ENCODE measurements at places on chromosomes 1 and 21. TPM values are rescaled to one million over a fixed set of nuclear protein-coding genes. Genes with fewer than 3 reads are reported as not detected.

CLDN17 gene
- not detected for total RNA-seq

PRMT2 gene
- 64.5 TPM for total RNA-seq

DNA sequence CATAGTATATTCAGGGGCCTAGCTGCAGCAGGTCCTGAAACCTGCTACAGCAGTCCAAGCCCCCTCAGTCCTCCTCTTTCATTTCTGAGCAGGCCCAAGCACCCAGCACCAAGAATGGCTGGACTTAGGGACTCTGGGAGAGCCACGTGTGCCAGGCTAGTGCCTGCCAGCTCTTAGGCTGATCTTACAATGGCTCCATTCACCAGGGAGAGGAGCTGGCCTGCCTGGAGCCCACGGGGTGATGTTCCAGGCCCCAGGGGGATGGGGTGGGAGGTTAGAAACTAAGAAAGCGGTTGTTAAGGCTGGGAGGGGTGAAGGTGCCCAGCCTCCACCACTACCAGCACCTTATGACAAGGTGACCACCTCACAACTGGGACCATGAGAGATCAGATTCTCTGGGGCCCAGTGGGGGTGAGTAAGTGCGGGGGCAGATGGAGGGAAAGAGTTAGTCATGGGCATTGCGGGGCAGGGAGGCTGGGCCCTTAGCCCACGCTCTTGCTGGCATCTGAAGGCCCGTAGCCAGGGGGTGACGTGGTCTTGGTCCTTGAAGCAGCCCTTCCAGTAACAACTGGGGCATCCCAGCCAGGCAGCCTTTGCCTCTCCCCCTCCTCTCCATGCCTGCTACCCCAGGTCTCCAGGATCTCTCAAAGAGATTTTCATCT, 30.3 kb upstream of the CLIC4 start:
- H3K4me1 ChIP-seq: peaks cover 23% of the 10 kb centered on the region
- H3K27me3 ChIP-seq: no peaks in the 10 kb centered on the region
- no peak overlapping the region for H3K4me3 ChIP-seq

PRDM16 gene
- not detected for total RNA-seq

S100A1 gene
- total RNA-seq: 0.46 TPM

RAVER2 gene
- total RNA-seq: 12.4 TPM

DNA sequence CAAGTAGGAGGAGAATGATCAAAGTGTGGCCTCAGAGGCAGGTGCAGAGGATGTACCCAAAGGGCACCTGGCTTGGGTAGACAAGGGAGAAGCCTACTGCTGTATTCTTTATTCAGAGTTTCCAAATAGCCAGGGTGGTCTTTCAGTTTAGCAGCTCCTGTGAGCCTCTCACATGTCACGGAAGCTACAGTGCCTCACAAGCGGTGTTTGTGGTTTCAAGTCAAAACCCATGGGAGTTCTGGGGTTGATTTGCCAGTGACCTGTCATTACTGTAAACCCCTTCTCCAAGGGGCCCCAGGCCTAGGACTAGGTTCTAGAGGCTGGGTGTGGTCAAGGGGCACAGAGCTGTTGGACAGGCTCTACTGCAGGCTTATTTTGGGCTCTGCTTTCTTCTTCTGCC, 10.2 kb upstream of the IL10 start:
- H3K36me3 ChIP-seq: no peaks in the 10 kb centered on the region
- H3K27me3 ChIP-seq: no peaks in the 10 kb centered on the region
- H3K4me3 ChIP-seq: no peak overlapping the region
- peaks cover 15% of the 10 kb centered on the region for H3K4me1 ChIP-seq
- H3K27ac ChIP-seq: no peak overlapping the region
- DNase-seq: no peak

- no peak for DNase-seq
- H3K4me1 ChIP-seq: no peaks in the 10 kb centered on the region
- no peak overlapping the region for H3K27ac ChIP-seq
- H3K27me3 ChIP-seq: peaks cover 35% of the 10 kb centered on the region
Observed at GRCh38 chr1:175797576-175797975, 54.2 kb upstream of the TNR start.

DNA sequence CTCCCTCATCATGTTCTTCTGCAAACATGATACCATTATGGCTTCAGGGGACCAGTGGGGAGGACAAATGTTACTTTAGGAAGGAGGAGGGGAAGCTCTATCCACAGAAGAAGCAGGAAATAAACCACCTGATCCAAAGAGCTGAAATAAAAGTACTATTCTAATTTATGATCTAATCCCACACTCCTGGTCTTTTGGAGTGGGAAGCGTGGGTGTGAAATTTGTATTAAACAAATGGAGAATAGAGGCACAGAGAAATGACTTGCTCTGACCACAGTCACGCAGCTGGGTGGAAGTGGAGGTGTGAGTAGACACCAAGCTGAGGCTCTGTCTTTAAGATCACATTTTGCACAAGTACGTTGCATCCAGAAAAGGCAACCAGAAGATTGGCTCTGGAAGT, 14.5 kb upstream of the STUM start:
- H3K27me3 ChIP-seq: peaks cover 73% of the 10 kb centered on the region
- no peaks in the 10 kb centered on the region for H3K4me1 ChIP-seq
- no peaks in the 10 kb centered on the region for H3K36me3 ChIP-seq
- DNase-seq: no peak
- H3K27ac ChIP-seq: no peak overlapping the region
